CD4-positive, CD25-positive, alpha-beta regulatory T cell (primary cell): ENCODE measurements at places on chromosomes 3 and 15.
A peak's percentile ranks its signal among the peaks of the same experiment; 100 is the strongest.

DNA sequence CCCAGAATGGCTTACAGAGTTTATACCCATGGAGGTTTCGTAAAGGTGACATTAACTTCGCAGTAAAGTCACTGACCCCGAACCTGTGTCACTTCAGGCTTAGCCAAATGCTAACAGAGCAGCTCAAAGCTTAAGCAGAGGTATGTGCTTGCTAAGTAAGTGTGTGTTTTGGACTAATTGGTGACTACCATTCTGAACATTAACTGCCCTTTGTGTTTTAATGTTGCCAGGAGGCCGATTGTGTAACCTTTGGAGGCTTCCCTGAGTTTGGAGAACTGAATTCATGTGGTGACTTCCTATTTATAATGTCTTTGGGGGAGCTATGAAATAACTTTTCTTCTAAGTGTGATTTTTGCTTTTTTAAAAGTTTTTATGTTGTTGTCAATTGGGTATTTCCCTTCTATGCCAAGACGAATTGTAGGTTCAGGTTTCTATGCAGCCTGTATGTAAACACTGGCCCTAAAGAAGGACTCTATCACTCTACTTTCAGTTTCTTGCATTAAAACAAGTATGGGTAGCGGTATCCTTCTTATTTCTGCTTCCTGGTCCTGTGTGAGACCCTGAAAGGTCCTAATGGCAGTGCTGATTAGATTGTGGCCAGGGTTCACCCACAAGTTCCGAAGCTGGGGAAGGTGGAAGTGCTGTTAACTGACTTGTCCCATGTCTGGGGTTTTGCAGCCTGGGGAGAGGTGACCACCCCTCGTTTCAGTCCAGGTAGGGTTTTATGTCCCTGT, 86.3 kb downstream of the IGF1R start:
- DNase-seq = no peak

- no peak for DNase-seq
These were observed 254.6 kb upstream of the SOX14 start for GRCh38 chr3:137509354-137510045.

GRCh38 chr15:70090436-70091296, 7.1 kb downstream of the TLE3 start:
- DNase-seq = no peak

DNA sequence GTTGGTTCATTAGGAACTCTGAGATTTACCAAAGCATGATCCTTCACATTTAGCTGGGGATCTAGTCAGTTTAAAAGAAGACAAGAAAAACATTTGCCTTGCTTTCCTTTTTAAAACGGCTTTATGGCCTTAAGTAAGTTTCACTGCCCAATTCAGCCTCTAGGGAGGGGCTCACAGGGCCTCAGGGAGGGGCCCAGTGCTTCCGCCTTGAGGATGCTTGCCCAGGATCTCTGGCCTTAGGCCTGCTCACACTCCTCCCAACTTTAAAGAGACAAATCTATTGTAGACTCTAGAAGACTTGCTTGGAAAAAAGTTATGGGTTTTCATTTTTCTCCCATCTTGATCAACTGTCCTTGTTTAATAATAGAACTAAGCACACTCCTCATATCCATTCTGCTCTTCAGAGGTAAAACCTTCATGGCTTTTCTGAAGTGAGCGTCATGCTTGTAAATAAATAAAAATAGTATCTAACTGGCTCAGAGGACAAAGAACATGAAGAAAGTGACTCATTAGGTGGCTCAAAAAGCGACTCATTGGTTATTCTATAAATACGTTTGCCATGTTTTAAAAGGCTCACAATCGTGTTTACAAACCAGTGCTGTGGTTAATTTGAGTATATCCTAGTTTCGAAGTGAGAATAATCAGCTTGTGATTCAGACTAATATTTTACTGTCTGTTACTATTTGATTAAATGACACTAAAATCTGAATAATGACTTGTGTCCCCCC, 13.7 kb downstream of the PDHB start:
- DNase-seq = no peak

- DNase-seq = no peak
These were observed 300.7 kb upstream of the SATB1 start for GRCh38 chr3:18725668-18726407.

GRCh38 chr3:125058959-125059358, 3.2 kb upstream of the HEG1 start:
- DNase-seq = no peak

DNA sequence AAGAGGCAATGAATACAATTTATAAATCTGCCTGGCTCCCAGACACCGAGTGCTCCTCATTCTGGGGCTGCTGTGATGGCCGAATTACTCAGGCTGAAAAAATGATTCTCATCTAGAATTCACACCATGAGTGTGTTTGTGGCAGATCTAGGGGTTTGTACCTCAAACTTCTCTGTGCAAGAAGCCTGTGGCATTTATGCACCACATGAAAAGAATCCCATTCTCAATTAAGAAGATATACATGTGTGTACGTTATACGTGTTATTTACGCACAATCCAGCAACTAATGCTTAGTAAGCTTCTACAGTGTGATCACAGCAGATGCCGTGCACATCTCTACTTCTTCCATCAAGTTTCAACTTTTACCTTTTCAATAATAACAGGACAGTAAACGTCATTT, 476.8 kb downstream of the SHQ1 start:
- DNase-seq = no peak

- DNase-seq = peak; percentile 31
These were observed 18.2 kb upstream of the ZBTB20 start for GRCh38 chr3:115165266-115165665.

GRCh38 chr3:700514-700913, 392.3 kb upstream of the CNTN6 start:
- DNase-seq = no peak

- no peak for DNase-seq
These were observed 1072.1 kb downstream of the PLOD2 start for GRCh38 chr3:145088917-145089316.

GRCh38 chr3:88912294-88912877, 195.0 kb upstream of the EPHA3 start:
- no peak for DNase-seq

GRCh38 chr3:58688574-58688973, 22.0 kb upstream of the FAM3D start:
- no peak for DNase-seq

- no peak for DNase-seq
These were observed 92.4 kb downstream of the GPR156 start for GRCh38 chr3:120192579-120192978.
